ENCODE measurements at places on chromosomes 13 and 19. TPM values are rescaled to one million over a fixed set of nuclear protein-coding genes. Genes with fewer than 3 reads are reported as not detected.

- no peak for DNase-seq
- H3K27me3 ChIP-seq = peaks cover 5% of the 10 kb centered on the region
- H3K4me3 ChIP-seq = no peak overlapping the region
- H3K36me3 ChIP-seq = no peaks in the 10 kb centered on the region
These were observed 618.3 kb upstream of the PCDH20 start for GRCh38 chr13:62033934-62034333.

CLIP3 gene
- total RNA-seq = 59.0 TPM

WASF3 gene
- total RNA-seq = 18.9 TPM

GRCh38 chr13:112062571-112063570 lies 4.1 kb upstream of the SOX1 start:
- H3K4me3 ChIP-seq = peak overlapping the region; percentile 38
- H3K27ac ChIP-seq = no peak overlapping the region
- H3K4me1 ChIP-seq = peaks cover 6% of the 10 kb centered on the region
- peaks cover 93% of the 10 kb centered on the region for H3K27me3 ChIP-seq

LILRB1 gene
- total RNA-seq = not detected

DNA sequence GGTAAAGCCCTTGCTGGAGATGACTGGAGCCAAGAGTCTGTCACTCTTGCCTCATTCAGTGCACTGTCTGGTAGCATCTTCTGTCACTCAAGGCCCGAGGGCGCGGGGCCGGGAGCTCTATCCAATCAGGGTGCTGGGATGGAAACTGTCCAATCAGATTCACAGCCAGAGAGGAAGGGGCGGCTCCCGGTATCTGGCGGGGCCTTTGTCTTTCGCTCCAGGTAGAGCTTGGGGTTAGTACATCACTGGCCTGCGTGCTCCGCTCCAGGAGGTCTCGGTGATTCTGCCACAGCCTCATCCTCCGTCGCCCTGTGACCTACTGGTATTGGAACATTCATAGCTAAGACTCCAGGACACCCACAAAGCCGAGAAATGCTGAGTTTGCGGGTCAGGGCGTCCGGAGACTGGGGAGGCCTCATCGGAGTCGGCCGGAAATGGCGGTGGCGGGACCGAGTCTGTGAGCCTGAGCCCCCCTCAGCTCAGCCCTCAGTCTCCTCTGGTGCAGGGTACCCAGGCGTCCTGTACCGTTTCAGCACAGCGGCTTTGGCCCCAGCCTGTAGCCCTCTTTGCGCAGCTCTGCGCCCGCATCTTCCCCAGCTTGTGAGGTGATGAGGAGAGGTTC lies 20.6 kb upstream of the ZNF430 start:
- no peaks in the 10 kb centered on the region for H3K27me3 ChIP-seq
- peak overlapping the region; percentile 93 for H3K4me3 ChIP-seq
- H3K4me1 ChIP-seq = peaks cover 13% of the 10 kb centered on the region
- peaks cover 2% of the 10 kb centered on the region for H3K36me3 ChIP-seq
- H3K27ac ChIP-seq = peak overlapping the region; percentile 95
- peak; percentile 80 for DNase-seq

USHBP1 gene
- not detected for total RNA-seq

RNASEH2B gene
- 38.5 TPM for total RNA-seq

- no peak for DNase-seq
- peaks cover 2% of the 10 kb centered on the region for H3K4me1 ChIP-seq
- H3K36me3 ChIP-seq = peaks cover 40% of the 10 kb centered on the region
- H3K4me3 ChIP-seq = no peak overlapping the region
These were observed 5.9 kb downstream of the PAF1 start for GRCh38 chr19:39384839-39385568.

DNA sequence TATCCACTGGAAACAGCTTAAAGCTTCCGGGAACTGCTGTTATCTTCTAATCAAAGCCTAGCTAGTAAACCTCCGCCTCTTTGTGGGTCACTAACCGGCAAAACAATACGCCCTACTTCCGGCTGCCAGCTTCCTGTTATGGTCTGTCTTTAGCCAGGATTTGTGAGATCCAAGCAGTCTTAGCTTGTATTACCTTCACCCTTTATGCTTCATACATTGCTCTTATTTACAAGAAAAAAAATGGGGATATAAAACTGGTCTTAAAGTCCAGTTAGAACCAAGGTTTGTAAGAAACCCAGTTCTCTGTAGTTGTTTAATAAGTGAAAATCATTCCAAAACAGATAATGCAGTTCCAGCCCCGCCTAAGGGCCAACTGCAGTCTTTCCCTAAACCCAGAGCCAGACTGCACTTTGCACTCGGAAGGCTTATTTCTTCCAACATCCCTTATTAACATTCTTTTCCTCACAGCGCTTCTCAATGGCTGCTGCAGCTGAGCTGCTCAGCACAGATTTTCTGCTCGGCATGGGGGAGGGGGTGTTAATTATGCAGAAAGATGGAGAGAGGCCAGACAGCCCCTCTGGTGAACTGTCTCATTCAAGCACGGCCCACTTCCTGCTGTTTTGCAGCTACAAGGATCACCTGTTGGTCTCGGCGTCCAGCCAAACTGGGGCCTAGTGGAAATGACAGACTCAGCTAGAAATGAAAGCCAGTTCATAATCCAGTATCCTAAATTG lies 368.4 kb downstream of the KLF12 start:
- peaks cover 56% of the 10 kb centered on the region for H3K4me1 ChIP-seq
- H3K36me3 ChIP-seq = peaks cover under 1% of the 10 kb centered on the region
- H3K4me3 ChIP-seq = peak overlapping the region; percentile 50
- no peaks in the 10 kb centered on the region for H3K27me3 ChIP-seq

DNA sequence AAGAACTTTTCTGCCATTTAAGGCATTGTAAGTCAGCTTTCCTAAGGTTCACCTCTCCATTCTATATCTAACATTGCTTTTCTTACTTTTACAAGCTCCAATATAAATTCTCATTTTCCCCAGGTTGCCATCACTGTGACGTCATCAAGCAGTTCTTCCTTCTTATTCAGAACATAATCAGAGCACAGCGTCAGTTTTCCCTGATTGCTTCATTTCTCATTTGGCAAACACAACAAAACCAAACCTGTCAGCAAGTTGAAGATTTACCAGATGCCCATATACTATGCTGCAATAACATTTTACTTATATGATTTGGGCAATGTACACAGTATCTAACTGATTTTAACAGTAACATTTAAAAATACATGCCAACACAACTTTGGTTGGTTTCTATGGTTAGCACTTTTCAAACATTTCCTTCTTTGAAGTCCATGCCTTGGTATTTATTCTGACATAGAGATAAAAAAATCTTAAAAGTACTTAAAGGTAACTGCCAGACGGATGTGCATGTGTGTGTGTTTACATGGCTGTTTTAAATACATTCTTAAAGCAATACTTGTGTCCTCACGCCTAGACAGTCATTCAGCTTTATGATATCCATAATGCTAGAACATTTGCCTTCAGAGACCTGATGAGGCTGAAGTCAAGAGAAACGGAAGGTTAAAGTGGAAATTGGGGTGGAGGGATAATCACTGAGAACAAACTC lies 264.0 kb downstream of the KLF12 start:
- no peaks in the 10 kb centered on the region for H3K36me3 ChIP-seq
- H3K27me3 ChIP-seq = no peaks in the 10 kb centered on the region
- no peak overlapping the region for H3K4me3 ChIP-seq

DNA sequence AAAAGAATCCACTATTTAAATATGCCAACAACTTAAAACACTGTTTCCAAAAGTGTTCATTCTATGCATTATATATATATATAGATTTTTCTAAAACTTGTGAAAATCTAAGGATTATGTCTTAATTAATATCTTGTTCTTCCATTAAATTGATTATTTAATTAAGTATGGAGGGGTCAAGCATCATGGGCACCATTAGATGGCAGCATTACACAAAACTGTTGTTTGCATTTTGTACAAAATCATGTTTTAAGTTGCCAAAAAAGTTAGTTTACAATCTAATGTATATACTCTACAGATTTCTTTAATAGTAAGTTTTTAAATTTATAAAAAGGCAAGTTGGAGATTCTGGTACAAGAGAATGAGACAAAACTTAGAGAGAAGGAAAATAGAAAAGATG lies 213.2 kb upstream of the EDNRB start:
- H3K27ac ChIP-seq = no peak overlapping the region
- H3K4me3 ChIP-seq = no peak overlapping the region
- H3K4me1 ChIP-seq = peaks cover 4% of the 10 kb centered on the region
- H3K36me3 ChIP-seq = no peaks in the 10 kb centered on the region
- H3K27me3 ChIP-seq = peaks cover 8% of the 10 kb centered on the region

DNA sequence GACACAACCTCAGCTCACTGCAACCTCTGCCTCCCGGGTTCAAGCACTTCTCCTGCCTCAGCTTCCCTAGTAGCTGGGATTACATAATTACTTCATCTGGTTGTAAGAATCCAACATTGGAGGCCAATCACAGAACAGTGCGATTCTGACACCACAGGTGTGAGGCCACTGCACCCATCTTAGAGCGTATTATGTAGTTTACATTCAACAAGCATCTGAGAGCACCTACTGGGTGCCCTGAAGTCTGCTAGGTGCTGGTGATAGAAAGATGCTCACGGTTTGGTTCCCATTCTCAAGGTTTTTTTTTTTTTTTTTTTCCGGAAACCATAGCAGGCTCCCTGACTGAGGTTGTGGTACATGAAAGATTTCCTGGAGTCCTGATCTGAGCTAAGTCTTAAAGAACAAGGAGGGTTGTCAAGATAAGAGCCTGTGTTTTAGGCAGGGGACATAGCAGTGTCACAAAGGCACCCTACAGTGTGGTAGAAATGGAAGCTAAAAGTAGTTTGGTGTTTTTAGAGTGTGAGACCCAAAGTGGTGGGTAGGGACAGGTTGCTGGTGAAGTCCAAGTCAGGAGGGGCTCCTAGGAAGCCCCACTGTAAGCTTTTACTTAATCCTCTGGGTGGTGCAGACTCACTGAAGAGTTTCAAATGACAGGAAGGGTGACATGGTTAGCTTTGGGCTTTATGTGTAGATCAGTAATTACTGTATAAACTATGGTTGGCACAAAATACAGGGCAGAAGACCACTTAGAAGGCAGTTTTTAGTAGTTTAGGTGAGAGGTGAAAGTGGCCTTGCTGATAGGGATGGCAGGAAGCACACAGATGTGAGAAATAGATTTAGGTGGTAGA lies 15.2 kb downstream of the SAE1 start:
- H3K27ac ChIP-seq = peak overlapping the region; percentile 47
- H3K4me1 ChIP-seq = peaks cover 37% of the 10 kb centered on the region
- H3K4me3 ChIP-seq = no peak overlapping the region
- peaks cover 32% of the 10 kb centered on the region for H3K36me3 ChIP-seq
- no peak for DNase-seq

GRCh38 chr19:44303976-44304568 lies 753 bp downstream of the ZNF235 start:
- H3K36me3 ChIP-seq = peaks cover 24% of the 10 kb centered on the region
- H3K4me3 ChIP-seq = peak overlapping the region; percentile 90
- peaks cover 11% of the 10 kb centered on the region for H3K4me1 ChIP-seq
- no peaks in the 10 kb centered on the region for H3K27me3 ChIP-seq

- H3K4me3 ChIP-seq = no peak overlapping the region
- DNase-seq = no peak
- no peaks in the 10 kb centered on the region for H3K36me3 ChIP-seq
- H3K4me1 ChIP-seq = peaks cover 8% of the 10 kb centered on the region
- no peaks in the 10 kb centered on the region for H3K27me3 ChIP-seq
- H3K27ac ChIP-seq = no peak overlapping the region
These were observed 479.2 kb upstream of the NBEA start for GRCh38 chr13:34462843-34463242.

FUT1 gene
- total RNA-seq = 4.3 TPM

DNA sequence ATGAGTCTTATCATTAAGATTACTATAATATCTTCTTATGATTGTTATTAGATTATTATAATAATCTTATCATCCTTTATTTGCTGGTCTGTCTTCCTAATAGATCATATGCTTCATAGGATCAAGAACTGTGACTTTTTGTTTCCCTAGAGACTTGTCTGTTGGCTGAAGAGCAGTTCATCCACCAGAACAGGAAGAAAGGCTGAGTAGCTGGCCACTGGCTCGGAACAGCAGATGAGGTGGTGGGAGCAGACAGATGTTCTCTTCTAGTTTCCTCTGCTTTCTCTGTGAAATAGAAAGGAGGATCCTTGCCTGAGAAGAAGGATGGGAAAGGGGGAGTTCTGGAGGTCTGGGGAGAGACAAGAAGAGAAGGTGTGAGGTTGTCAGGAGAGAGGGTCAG lies 120.0 kb downstream of the CCNA1 start:
- no peaks in the 10 kb centered on the region for H3K36me3 ChIP-seq
- peaks cover 42% of the 10 kb centered on the region for H3K27me3 ChIP-seq
- no peak overlapping the region for H3K27ac ChIP-seq
- peaks cover 3% of the 10 kb centered on the region for H3K4me1 ChIP-seq
- no peak overlapping the region for H3K4me3 ChIP-seq

TBXA2R gene
- total RNA-seq = 0.38 TPM

DNA sequence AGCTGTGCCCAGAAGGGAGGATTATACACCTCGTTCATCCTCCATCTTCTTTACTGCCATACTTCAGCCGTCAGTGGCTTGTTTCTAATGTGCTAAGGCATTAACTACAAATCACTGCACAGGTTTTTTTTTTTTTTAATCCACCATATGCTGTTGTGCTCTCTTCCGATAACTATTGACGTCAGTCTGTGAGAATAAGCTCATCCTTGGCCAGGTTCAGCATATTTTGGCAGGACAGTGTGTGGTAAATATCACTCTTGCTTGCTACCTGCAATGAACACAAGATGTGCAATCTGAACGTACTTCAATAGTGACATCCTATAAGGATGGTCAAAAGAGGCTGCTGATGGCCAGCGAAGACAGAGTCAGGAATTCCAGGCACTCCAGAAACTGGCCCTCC lies 2030.7 kb upstream of the PCDH20 start:
- H3K27me3 ChIP-seq = no peaks in the 10 kb centered on the region
- peaks cover 8% of the 10 kb centered on the region for H3K4me1 ChIP-seq
- H3K27ac ChIP-seq = no peak overlapping the region
- no peak overlapping the region for H3K4me3 ChIP-seq

- peaks cover 12% of the 10 kb centered on the region for H3K36me3 ChIP-seq
- H3K4me3 ChIP-seq = no peak overlapping the region
- no peak for DNase-seq
- H3K4me1 ChIP-seq = peaks cover 30% of the 10 kb centered on the region
- H3K27me3 ChIP-seq = no peaks in the 10 kb centered on the region
These were observed 84.0 kb downstream of the MBNL2 start for GRCh38 chr13:97306106-97306505.

CGB3 gene
- not detected for total RNA-seq

DNA sequence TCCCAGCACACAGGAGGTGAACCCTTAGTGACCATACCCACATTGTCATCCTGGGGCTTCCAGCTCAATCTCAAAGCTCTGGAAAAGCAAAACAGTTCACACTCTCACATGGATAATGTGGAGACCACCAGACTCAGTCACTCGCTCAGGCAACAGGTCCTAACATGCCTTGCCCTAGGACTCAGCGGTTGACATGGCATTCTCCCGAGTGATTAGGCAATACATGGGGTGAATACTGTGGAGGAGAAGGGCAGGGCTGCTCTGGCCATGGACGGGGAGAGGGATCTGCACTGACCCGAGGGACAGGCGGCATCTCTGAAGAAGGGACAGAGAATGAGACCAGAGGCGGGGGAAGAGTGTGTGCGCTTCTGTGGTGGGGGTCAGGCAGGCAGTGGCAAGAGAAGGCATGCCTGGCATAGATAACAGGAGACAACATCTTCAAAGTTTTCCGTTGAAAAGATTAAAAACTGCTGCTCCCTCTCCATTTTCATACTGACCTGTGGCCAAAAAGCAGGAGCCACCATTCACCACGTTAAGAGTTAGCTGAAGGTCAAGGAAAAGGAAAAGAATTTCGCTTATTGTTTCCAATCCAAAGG lies 44.5 kb upstream of the EPHX3 start:
- H3K4me3 ChIP-seq = no peak overlapping the region
- peaks cover 2% of the 10 kb centered on the region for H3K36me3 ChIP-seq

SULT2A1 gene
- total RNA-seq = not detected

GRCh38 chr13:112248862-112249592 lies 127.1 kb upstream of the SPACA7 start:
- H3K4me1 ChIP-seq = no peaks in the 10 kb centered on the region
- no peak overlapping the region for H3K27ac ChIP-seq
- no peak overlapping the region for H3K4me3 ChIP-seq
- no peaks in the 10 kb centered on the region for H3K36me3 ChIP-seq
- no peak for DNase-seq

ACP7 gene
- not detected for total RNA-seq

MEIOSIN gene
- not detected for total RNA-seq

Data from mesothelial cell of epicardium (in vitro differentiated cells).